Prostate gland (tissue), 2 donors: ENCODE measurements at places on chromosomes 1 and 21. TPM values are rescaled to one million over a fixed set of nuclear protein-coding genes. Genes with fewer than 3 reads are reported as not detected.

- H3K4me1 ChIP-seq = peaks cover 14% of the 10 kb centered on the region
- no peak overlapping the region for H3K4me3 ChIP-seq
- DNase-seq = no peak
- H3K36me3 ChIP-seq = no peaks in the 10 kb centered on the region
- H3K27ac ChIP-seq = peak overlapping the region; percentile 83
- H3K27me3 ChIP-seq = no peaks in the 10 kb centered on the region
Observed at GRCh38 chr1:119662034-119662437, 14.0 kb upstream of the ZNF697 start.

GRCh38 chr1:68361346-68361910 is 88.3 kb downstream of the RPE65 start:
- H3K4me3 ChIP-seq = no peak overlapping the region
- H3K36me3 ChIP-seq = no peaks in the 10 kb centered on the region
- no peak overlapping the region for H3K27ac ChIP-seq
- no peaks in the 10 kb centered on the region for H3K27me3 ChIP-seq

DNA sequence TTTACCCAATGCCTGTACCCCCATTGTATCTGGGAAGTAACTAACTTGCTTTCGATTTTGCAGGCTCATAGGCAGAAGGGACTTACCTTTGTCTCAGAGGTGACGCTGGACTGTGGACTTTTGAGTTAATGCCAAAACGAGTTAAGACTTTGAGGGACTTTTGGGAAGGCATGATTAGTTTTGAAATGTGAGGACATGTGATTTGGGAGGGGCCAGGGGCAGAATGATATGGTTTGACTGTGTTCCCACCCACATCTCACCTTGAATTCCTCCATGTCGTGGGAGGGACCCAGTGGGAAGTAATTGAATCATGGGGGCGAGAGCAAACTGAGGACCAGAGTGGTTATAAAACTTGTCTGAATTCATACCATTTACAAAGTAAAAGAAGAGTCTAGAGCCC is 77.1 kb upstream of the HOOK1 start:
- H3K27me3 ChIP-seq = no peaks in the 10 kb centered on the region
- H3K4me3 ChIP-seq = no peak overlapping the region
- H3K27ac ChIP-seq = peak overlapping the region; percentile 38
- H3K36me3 ChIP-seq = no peaks in the 10 kb centered on the region
- DNase-seq = no peak

DNA sequence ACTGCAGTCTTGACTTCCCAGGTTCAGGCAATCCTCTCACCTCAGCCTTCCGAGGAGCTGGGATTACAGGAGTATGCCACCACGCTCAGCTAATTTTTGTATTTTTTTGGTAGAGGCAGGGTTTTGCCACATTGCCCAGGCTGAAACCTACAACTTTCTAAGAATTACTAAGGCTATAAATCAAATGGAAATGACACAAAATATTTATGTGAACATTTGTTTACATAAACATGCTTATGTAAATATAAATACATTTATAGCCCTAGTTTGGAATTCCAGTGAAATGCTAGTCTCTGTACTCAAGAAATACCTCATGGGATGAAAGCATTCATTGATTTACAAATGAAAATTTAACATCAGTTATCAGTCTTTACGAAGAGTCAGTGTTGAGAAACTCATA is 47.8 kb downstream of the NVL start:
- H3K27ac ChIP-seq = no peak overlapping the region
- H3K36me3 ChIP-seq = no peaks in the 10 kb centered on the region
- H3K4me3 ChIP-seq = no peak overlapping the region
- no peaks in the 10 kb centered on the region for H3K4me1 ChIP-seq

DNA sequence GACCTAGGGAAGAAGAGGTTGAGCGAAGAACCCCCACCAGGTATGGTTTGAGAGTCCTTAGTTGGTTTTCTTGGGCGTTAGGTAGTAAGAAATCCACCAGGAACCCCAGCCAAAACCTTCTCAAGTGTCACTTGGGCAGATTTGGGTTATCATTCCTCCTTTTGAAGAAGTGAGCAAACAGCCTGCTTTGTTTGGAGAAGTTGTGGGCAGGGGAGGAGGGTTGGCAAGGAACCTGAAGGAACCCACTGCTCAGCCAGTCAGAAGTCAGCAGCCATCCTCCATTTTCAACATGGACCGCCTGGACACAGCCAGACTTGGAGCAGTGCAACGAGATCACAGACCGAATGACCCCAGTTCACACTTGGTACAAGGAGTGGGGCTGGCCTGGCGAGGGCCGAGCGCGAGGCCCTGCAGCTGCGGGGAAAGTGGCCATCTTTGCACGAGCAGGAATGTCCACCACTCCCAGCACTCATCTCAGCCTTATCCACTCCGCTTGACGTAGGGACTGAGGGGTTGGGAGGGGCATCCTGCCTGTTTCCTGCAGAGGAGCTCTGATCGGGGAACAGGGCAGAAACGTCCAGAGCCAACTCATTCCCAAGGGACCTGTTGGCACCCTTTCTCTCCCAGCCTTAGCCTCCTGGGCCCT is 7.2 kb downstream of the ADPRS start:
- peaks cover 4% of the 10 kb centered on the region for H3K36me3 ChIP-seq
- no peak overlapping the region for H3K4me3 ChIP-seq
- no peaks in the 10 kb centered on the region for H3K4me1 ChIP-seq

- no peak overlapping the region for H3K27ac ChIP-seq
- DNase-seq = no peak
- H3K4me3 ChIP-seq = no peak overlapping the region
- no peaks in the 10 kb centered on the region for H3K36me3 ChIP-seq
- no peaks in the 10 kb centered on the region for H3K27me3 ChIP-seq
Observed at GRCh38 chr1:89605692-89606091, 27.2 kb upstream of the LRRC8C start.

DNA sequence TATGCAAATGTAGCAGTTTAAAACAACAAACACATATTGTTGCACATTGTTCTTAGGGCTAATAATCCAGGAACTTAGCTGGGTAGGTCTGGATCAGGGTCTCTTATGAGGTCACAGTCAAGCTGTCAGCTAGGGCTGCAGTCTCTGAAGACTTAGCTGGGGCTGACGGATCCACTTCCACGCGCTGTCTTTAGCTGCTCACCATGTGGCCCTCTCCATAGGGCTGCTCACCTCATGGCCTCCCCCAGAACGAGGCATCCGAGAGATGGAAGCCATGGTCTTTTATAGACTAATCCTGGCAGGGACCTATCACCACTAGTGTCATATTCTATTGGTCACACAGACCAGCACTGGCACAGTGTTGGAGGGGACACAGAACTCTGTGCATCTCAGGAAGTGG is 8.7 kb upstream of the OXCT2 start:
- no peak for DNase-seq
- no peaks in the 10 kb centered on the region for H3K27me3 ChIP-seq
- H3K4me3 ChIP-seq = no peak overlapping the region
- no peaks in the 10 kb centered on the region for H3K36me3 ChIP-seq
- no peak overlapping the region for H3K27ac ChIP-seq
- H3K4me1 ChIP-seq = no peaks in the 10 kb centered on the region

DNA sequence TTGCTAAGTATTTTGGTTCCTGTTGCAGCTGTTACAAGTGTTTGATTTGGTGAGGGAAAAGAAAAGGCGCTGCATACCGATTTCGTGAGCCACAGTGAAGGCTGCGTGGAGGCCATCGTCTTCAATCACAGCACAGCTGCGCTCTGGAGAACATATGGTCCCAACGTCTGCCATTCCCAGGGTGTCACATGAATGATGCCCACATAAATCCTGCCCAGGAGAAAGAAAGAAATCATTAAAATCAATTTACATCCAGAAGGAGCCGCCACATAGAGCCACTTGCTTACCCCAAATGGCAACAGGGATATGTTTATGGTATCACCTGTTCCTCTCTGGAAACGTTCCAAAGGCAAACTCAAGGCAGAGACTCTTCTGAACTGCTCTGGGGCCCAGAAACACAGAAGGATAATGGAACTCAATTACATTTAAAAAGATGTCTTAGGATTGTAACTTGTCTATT is 12.2 kb downstream of the ADAMTS5 start:
- no peak overlapping the region for H3K4me3 ChIP-seq
- no peaks in the 10 kb centered on the region for H3K36me3 ChIP-seq
- no peaks in the 10 kb centered on the region for H3K4me1 ChIP-seq
- peaks cover 3% of the 10 kb centered on the region for H3K27me3 ChIP-seq
- no peak for DNase-seq

- H3K27ac ChIP-seq = peak overlapping the region; percentile 52
- DNase-seq = peak; percentile 91
- H3K36me3 ChIP-seq = no peaks in the 10 kb centered on the region
Observed at GRCh38 chr1:43858324-43858723, 75.3 kb upstream of the ARTN start.

DNA sequence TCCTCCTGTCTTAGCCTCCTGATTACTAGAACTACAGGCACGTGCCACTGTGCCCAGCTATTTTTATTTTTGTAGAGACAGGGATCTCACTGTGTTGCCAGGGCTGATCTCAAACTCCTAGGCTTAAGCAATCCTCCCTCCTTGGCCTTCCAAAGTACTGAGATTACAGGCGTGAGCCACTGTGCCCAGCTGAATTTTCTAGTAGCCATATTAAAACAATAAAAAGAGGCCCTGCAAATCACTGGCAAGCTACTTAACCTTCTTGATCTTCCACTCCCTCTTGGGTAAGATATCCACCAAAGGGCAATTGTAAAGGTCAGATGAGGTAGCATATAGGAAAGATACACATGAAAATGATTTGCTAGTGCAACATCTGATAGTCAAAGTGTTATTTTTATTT is 65.6 kb upstream of the SRSF10 start:
- H3K27ac ChIP-seq = no peak overlapping the region
- no peaks in the 10 kb centered on the region for H3K27me3 ChIP-seq
- H3K4me3 ChIP-seq = no peak overlapping the region

GRCh38 chr1:232704694-232705680 is 75.1 kb upstream of the SIPA1L2 start:
- no peaks in the 10 kb centered on the region for H3K4me1 ChIP-seq
- no peak overlapping the region for H3K4me3 ChIP-seq
- no peaks in the 10 kb centered on the region for H3K27me3 ChIP-seq
- no peaks in the 10 kb centered on the region for H3K36me3 ChIP-seq
- peak; percentile 86 for DNase-seq

DNA sequence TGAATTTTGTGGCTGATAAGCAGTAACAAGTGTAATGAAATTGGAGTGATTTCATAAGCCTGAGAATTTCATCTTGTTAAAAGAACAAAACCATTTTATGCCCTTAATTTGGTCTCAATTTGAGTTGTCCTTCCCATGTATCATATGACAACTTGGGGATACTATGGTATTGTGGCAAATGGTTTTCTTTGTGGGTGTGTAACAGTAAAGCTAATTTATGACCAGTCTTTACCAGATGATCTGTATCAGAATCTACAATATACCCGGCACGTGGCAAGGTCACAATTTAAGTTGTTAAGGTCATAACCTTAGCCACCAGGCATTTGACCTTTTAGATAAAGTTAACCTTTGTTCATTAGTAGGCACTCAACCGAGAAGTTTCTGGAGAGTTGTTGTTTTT is 9.1 kb downstream of the NFIA start:
- no peaks in the 10 kb centered on the region for H3K27me3 ChIP-seq
- no peaks in the 10 kb centered on the region for H3K4me1 ChIP-seq
- H3K36me3 ChIP-seq = peaks cover 6% of the 10 kb centered on the region
- no peak for DNase-seq
- H3K4me3 ChIP-seq = no peak overlapping the region
- peak overlapping the region; percentile 27 for H3K27ac ChIP-seq

- no peaks in the 10 kb centered on the region for H3K36me3 ChIP-seq
- DNase-seq = no peak
- H3K27ac ChIP-seq = no peak overlapping the region
- no peaks in the 10 kb centered on the region for H3K27me3 ChIP-seq
- H3K4me1 ChIP-seq = no peaks in the 10 kb centered on the region
Observed at GRCh38 chr1:160412028-160412362, 11.6 kb downstream of the VANGL2 start.

DNA sequence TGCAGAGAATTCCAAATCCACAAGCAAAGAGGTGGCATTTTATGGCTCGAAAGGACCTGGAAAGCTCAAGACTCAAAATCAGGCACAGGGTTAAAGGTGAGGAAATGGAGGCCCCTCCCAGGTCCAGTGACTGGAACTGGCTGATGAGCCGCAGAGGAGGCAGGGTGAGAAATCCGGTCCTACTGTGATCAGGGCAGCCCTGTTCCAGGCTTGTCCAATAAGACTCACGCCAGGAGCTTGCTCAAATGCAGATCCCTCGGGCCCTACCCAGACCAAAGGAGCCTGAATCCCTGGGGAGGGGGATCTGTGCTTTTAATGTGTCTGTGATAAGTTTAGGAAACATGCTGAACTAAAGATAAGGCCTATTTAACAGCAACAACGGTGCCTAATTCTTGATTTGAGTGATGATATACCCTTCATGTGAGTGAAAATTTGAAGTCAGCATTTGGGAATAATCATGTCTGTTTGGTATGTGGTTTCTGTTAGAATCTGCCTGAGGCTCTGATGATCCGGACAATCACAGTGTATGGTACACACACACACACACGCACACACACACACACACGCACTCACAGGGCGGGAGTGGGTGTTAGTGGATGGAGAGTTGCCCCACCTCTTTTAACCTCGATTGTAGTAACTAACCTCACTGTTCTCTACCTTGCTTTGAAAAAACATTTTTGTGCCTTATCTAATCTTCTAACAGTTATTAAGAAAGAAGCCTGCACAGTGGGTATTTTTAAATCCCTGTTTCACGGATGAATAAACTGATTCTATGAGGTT is 54.1 kb upstream of the LYST start:
- no peaks in the 10 kb centered on the region for H3K36me3 ChIP-seq
- H3K27me3 ChIP-seq = no peaks in the 10 kb centered on the region
- no peaks in the 10 kb centered on the region for H3K4me1 ChIP-seq
- H3K4me3 ChIP-seq = no peak overlapping the region

GRCh38 chr1:216020743-216021345 is 402.4 kb downstream of the USH2A start:
- DNase-seq = no peak
- H3K4me3 ChIP-seq = no peak overlapping the region
- H3K27ac ChIP-seq = no peak overlapping the region
- no peaks in the 10 kb centered on the region for H3K36me3 ChIP-seq
- no peaks in the 10 kb centered on the region for H3K4me1 ChIP-seq

- no peaks in the 10 kb centered on the region for H3K4me1 ChIP-seq
- no peak overlapping the region for H3K4me3 ChIP-seq
- no peak overlapping the region for H3K27ac ChIP-seq
- H3K36me3 ChIP-seq = no peaks in the 10 kb centered on the region
Observed at GRCh38 chr1:78339490-78339889, 151.3 kb upstream of the PTGFR start.

GRCh38 chr1:231847612-231848397 is 221.2 kb downstream of the DISC1 start:
- H3K27me3 ChIP-seq = no peaks in the 10 kb centered on the region
- DNase-seq = peak; percentile 84
- H3K4me1 ChIP-seq = peaks cover 3% of the 10 kb centered on the region
- H3K36me3 ChIP-seq = no peaks in the 10 kb centered on the region
- H3K27ac ChIP-seq = peak overlapping the region; percentile 77

KCNJ9 gene
- not detected for total RNA-seq

LMOD1 gene
- 112 TPM for total RNA-seq

IGSF21 gene
- total RNA-seq = 8.5 TPM

WARS2 gene
- 15.6 TPM for total RNA-seq

FAM177B gene
- total RNA-seq = 0.51 TPM

MAN1A2 gene
- total RNA-seq = 63.6 TPM

SV2A gene
- 3.4 TPM for total RNA-seq

SH2D1B gene
- not detected for total RNA-seq

SLC44A3 gene
- total RNA-seq = 16.2 TPM

PIK3CD gene
- 12.9 TPM for total RNA-seq

LRRC38 gene
- 0.14 TPM for total RNA-seq

UTS2 gene
- not detected for total RNA-seq
